ENCODE measurements at places on chromosomes 3 and 15.

DNA sequence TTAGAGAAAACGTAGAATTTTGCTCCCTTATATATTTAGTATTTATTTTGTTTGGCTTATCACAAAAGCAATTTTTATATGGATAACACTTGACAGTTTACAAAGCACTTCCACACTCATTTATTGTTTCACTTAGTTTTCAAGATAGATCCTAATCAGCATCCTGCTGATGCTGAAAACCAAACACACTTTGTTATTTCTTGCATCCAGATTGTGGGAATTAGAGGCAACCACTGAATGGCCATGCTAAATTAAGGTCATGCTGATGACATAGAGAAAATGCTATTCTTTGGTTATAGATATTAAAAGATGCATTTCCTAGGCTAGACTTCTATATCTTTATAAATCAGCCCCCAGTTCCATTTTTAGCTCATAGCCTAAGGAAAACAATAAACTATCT, 474.1 kb upstream of the KCNMB2 start:
- no peak for DNase-seq

DNA sequence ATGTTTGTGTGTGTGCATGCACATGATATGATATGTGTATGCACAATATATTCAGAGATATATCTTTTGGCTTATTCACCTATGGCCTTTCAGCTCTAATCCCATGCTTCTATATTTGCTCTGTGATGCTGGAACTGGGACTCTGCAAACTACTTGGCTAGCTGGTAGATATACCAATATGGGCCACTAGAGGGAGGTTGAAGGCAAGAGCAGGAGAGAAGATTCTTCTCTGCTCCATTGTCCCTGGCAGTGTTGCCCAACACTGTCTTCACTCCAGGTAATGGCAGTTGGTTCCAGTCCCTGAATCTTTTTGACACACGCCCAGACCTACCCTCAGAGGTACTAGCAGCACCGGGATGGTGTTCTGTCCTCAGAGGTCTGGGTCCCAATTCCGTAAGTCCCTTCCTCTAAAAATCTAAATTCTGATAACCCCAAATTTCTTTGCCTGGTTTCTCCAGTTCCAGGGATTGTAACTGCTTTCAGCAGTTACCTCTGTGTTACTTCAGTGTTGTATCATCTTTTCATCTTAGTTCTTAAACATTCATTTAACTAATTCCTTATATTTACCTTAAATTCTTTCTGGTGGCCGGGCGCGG, 44.7 kb downstream of the GTPBP8 start:
- peak; percentile 60 for DNase-seq

DNA sequence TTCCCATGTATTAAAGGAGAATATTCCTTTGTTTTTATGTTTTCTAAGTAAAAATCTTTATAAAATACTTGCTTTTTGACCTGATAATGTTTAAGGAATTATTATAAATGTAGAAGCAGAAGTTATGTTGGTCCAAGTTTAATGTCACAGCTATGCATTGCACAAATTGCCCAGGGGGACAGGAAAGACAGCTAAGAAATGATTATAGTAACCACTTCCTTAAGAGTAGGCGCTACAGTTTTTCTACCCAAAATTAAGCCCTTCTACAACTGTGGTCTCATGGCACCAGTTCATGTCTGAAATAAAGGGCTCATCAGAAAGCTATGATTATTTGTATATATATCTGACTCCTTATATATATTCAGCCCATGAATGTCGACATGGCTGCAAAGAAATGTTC, 176.4 kb downstream of the GBE1 start:
- no peak for DNase-seq

- DNase-seq = no peak
Observed at GRCh38 chr3:162368417-162368816, 871.8 kb downstream of the OTOL1 start.

DNA sequence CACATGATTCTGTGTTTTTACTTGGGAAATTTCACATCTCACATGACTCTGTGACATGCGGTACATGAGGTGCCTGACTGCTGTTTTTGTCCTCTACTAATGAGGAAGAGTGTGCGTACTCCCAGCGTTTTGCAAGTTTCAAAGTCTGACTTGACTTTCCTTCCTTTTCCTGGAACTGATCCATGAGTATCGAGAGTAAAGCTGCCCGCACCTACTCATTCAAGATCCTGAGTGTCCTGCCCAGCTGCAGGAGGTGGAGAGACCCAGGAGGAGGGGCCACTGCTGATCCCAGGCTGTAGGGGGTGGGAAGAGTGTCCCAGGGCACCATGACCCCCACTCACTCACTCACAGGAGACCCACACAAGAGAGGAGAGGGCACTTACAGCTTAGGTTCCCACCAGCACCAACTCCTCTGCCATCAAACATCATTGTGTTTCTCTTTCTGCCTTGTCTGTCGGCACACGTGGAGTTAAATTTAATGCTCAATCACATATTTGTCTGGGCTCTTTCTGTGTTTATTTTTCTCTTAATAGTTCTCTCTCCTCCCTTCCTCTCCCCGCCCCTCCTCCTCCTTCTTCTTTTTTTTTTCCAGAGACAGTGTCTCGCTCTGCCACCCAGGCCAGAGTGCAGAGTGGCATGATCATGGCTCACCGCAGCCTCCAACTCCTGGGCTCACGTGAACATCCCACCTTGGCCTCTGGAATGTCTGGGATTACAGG, 1.4 kb downstream of the CCR5AS start:
- DNase-seq = no peak

- DNase-seq = no peak
Observed at GRCh38 chr3:182632077-182632393, 161.3 kb upstream of the ATP11B start.

DNA sequence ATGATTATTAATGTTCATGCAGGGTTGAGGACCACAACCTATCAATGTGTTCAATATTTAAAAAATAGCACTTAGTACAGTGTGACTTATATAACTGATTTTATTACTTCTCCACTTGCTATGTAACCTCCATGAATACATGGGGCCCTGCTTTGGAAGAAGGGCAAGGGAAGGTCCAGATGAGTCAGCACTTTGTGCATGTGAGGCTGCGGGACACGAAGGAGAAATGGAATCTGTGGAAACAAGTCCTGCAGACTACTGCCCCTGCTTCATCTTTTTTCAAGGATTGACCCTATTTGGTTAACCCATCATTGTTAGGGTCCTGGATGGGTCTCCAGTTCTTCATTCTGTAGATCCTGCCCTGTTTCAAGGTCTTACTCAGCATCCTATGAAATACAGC, 1.6 kb downstream of the NXPE3 start:
- DNase-seq = peak; percentile 87

DNA sequence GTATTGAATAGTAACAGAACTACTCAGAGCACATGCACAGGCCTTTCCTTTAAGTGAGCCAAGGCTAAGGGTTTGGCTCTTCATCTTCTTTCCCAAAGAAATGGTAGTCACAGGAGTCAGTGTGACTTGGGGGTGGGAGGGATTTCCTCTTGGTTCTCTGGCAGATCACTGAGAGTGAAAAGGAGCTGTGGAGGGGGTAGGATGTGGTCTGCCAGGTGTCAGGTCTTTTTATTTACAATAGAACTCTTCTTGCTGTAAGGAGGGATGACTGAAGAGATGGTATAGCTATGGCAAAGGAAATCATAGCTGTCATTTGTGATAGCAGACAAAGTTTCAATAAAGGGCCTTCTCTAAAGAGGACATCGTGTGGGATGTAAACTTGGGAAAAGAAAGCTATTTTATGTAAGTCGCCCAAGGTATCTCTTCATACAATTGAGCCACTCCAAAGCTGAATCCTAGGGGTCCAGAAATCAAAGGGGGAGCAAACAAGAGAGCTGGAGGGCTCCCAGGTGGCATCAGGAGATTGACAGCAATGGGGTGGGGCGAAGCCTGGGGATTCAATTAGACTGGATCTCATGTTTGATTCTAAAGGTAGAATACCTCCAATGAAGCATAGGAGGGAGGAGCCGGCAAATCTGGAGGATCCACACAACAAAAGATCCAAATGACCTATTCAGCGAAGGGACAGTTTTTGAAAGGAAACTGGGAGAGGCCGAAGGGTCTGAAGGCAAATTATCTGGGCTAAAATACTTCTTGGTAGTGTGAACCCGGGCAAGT, 20.0 kb upstream of the CHD2 start:
- DNase-seq = no peak

DNA sequence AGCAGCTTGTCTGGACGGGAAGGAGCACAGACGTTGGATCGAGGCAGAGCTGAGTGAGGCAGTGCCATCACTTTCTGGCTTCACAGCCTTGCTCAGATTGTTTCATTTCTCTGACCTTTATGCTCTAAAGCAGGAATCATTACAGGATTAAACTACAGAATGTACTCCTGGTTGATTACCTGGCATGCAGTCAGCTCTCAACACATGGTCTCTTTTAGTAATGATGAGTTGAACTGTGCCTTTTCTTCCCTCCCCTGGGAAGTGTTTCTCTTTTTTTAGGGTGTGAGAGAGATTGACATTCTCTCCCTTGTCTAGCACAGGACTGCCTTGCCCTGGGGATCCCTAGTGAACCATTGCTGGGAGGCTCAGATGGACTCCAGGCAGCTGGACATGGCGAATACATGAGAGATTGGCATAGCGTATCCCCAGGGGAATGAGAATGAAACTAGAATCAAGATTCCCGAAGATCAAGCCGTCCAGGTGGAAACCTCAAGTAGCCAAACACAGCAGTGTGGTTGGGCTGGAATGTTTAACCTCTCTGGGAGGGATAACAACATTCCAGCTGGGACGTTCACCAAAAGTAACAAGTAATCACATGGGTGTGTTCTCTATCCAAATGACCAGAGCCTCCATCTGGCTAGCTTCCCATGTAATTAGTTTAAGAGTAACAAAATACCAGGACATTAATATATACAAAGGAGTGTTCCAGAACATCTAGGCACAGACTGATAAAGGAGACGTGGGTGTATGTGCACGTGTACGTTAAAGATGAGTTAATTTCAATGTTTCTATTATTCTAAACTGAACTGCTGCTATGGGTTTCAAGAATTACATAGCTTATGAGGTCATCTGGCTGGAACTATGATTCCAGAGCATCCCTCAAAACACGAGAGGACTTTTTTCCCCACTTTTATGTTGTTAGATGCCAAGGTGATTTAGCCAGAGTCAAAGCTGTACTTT, 118.6 kb upstream of the NR2E3 start:
- DNase-seq = peak; percentile 73

- DNase-seq = no peak
Observed at GRCh38 chr3:23359116-23359515, 156.0 kb downstream of the UBE2E2 start.

DNA sequence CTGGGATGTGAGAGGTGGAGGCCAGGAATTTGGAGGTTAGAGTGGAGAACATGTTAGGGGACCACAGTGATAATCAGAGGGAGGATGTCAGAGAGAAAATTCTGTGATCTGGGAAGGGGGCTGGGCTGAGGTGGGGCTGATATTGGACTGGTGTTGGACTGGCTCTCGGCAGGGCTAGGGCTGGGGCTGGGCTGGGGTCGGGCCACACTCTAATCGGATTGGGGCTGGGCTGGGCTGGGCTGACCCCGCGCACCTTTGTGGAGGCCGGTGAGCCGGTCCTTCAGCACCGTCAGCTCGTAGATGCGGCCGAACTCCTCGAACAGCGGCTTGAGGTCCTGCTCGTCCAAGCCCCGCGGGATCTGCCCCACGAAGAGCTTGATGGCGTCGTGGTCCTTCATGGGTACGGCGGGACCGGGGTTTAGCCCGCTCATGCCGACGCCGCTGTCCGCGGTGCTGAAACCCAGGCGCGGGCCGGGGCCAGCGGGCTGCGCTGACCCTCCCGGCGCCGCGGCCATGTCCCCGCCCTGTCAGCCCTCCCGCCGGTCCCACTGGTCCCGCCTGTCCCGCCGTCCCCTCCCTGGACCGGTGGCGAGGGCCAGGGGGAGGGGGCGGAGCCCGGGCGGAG, 485 bp downstream of the CELF6 start:
- DNase-seq = peak; percentile 46

DNA sequence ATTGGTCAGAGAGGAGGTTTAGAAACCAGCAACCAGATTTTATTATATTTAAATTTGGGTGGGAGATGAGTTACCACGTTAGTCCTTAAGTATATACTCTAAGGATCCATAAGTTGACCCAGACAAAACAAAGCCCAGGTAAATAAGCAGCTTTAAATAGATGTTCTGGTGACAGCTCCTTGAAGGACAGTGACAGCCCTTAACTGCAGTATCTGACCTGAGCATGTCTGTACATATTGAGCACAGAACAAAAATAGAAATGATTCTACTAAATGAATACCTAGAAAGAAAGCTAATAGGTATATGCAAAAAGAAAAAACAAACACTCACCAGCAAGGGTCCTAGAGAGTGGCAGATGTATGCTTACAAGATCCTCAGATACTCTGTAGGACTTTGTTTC, 63.0 kb downstream of the UBR1 start:
- no peak for DNase-seq

GRCh38 chr3:50583897-50584296, 14.6 kb downstream of the HEMK1 start:
- DNase-seq = no peak

Data from iris pigment epithelial cell (primary cell).